ENCODE measurements at places on chromosomes 13 and 19.
A peak's percentile ranks its signal among the peaks of the same experiment; 100 is the strongest.

DNA sequence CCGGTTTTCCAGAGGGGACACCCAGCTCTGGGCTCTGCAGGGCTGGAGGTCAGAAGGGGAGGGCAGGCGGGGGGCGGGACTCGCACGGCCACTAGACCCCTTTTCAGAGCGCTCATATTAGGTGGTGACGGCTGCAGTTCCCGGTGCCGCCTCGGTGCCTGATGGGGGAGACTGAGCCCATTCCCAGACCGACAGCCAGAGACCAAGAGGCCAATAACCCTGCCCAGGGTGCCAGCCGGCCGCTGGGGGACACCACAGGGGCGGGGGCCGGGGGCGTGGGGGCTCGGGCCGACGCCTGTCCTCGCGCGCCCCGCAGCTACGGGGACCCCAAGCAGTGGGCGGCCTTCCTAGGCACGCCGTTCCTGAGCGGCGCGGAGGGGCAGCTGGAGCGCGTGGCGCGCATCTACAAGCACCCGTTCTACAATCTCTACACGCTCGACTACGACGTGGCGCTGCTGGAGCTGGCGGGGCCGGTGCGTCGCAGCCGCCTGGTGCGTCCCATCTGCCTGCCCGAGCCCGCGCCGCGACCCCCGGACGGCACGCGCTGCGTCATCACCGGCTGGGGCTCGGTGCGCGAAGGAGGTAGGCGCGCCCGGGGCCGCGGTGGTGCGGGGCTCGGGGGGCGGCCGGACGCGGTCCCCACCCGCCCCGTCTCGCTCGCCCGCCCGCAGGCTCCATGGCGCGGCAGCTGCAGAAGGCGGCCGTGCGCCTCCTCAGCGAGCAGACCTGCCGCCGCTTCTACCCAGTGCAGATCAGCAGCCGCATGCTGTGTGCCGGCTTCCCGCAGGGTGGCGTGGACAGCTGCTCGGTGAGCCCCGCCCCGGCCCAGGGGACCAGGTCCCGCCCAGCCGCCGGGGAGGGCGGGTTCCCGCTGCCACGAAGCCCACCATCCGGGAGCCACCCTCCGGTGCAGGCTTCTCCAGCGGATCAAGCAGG is 2.4 kb downstream of the TIMM13 start:
- DNase-seq: no peak

DNA sequence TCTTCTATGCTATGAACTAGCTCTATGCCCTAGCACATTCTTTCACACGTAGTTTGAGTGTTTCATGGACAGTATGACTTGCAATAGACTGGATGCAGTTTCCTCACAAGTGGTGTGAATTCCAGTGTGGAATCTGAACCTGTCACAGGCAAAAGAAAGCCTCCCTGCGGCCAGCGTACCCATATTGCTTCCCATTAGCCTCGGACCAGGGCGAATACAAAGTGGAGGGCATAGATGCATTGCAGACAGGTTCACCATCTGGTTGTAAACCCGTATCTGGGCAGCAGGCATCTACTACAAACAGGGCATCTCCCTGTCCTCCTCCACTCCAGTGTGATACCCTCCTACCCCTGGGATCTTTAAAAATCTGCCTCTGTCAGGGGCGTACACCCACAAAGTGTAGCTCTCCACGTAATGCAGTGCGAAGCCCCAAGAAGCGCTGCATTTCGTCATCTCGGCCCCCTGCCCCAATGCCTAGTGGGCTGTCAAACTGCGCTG is 1.4 kb upstream of the CIC start:
- no peak for DNase-seq

DNA sequence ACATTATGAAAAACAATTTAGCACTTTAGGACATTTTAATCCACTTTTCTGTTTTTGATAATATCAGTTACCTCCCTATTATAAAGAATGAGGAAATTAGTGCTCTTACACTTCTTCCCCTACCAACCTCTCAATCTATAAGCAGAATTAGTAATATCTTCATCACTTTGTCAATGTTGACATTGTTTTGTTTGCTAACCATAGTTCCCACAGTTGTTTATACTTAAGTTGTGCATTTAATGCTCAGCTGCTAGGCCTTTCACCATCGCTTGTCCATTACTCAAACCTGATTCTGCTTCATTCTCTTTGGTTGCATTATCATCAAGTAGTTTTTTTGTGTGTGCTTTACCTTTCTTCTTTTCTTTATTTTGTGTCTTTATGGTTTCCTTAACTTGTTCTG is 132.1 kb downstream of the CDK8 start:
- no peak for DNase-seq

DNA sequence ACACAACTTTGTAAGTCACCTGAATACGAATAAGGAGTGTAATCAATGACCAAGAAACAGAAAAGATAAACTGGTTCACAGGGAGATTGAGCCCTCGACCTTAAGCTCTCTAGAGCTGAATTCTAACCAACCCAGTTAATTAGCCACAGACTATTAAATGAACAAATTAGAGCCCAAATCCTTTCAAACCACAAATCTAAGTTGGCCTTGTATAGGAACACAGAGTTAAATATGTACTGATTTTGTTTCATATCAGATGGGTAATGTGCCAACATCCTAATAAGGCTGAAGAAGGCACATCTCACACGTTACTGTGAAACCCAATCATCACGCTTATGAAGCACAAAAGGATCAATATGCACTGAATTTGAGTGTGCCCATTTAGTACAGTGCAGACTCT is 156.1 kb downstream of the LHFPL6 start:
- no peak for DNase-seq

GRCh38 chr13:20064128-20064527 is 96.7 kb downstream of the GJA3 start:
- no peak for DNase-seq

- no peak for DNase-seq
Observed at GRCh38 chr19:44747739-44748425, 626 bp upstream of the BCL3 start.

GRCh38 chr13:38763446-38764381 is 76.8 kb downstream of the FREM2 start:
- DNase-seq: no peak

- no peak for DNase-seq
Observed at GRCh38 chr13:23320926-23321534, 112.5 kb downstream of the SACS start.

- no peak for DNase-seq
Observed at GRCh38 chr19:58407658-58408151, 744 bp upstream of the ZNF584 start.

- DNase-seq: no peak
Observed at GRCh38 chr13:32045982-32046785, 14.6 kb downstream of the FRY start.

- no peak for DNase-seq
Observed at GRCh38 chr19:6754136-6754535, 13.1 kb downstream of the SH2D3A start.

GRCh38 chr13:86813198-86813597 is 858.0 kb upstream of the SLITRK5 start:
- no peak for DNase-seq

- no peak for DNase-seq
Observed at GRCh38 chr13:92836171-92836570, 390.4 kb upstream of the GPC6 start.

- DNase-seq: no peak
Observed at GRCh38 chr19:52722062-52723003, 12.5 kb downstream of the ZNF611 start.

DNA sequence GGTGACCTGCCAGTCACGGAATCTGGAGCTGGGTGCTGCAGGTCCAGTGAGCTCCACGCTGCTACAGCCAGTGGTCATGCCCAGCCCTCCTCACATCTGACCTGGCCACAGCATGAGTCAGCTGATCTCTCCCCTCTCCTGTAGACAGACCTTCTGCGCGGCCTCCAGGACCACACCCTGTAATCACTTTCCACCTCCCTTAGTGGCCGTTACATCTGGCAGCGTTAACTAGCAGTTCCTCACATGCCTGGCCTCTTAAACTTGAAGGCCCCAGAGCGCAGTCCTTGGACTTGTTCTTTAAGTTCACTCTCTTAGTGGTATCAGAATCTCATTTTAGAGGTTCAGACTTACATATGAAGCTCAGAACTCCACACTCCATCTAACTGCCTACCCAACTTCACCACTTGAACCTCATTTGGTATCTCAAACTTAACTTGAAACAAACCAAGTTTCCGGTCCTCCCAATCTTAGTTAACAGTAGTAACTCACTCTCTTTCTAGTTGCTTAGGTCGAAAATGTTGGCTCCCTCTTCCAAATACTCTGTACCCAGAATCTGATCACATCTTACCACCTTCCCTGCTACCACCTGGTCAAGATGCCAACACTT is 22.7 kb downstream of the MIPEP start:
- DNase-seq: no peak

- DNase-seq: no peak
Observed at GRCh38 chr13:104098421-104098820, 1032.2 kb upstream of the SLC10A2 start.

- DNase-seq: no peak
Observed at GRCh38 chr13:35411059-35411744, 65.3 kb downstream of the MAB21L1 start.

GRCh38 chr13:112843392-112844111 is 125.5 kb upstream of the MCF2L start:
- DNase-seq: no peak

DNA sequence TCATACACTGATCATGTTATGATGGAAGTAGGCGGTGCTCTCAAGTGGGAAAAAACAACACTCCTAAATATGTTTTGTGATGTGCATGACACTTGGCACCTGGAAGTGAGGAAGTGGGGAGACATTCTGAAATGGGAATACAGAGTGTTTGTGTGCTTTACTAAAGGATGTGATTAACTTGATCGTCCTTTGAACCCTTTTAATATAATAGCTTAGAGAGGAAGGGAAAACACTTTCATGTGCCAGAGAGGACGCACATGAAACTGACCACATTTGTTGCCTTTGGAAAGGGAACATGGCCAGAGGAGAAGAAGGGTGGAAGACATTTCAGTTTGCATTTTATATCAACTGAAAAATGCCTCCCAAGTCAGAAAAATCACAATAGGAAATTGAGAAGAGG is 31.4 kb downstream of the SMAD9 start:
- no peak for DNase-seq

- no peak for DNase-seq
Observed at GRCh38 chr19:46904114-46905060, 43.6 kb downstream of the ARHGAP35 start.

GRCh38 chr19:45870798-45871197 is 6.7 kb downstream of the FOXA3 start:
- no peak for DNase-seq

GRCh38 chr19:15758379-15758778 is 20.6 kb downstream of the OR10H3 start:
- DNase-seq: no peak

GRCh38 chr19:19409631-19410030 is 4.2 kb downstream of the GATAD2A start:
- no peak for DNase-seq

DNA sequence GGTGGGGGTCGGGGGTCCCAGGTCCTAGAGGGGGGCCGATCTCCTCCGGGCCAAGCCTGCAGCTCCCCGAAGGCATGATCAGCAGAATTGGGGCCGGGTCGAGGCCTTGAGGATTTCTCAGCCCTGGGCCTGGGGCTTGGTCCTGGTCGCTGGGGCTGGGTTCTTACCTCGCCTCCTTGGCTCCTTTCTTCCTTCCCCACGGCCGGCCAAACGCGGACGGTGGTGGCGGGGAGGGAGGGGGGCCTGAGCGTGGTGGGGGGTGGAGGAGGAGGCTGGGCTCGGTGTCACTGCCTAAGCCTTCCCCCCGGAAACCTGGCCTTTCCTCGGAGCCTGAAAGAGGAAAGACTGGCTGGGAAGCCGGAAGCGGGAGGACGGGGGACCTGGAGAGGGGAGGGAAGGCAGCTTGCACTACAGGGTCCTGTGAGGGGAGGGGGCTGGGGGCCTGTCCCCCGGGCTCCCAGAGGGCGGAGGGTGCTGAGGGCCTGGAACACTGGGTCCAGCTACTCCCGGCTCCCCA is at the start of gene ZNF579:
TSS of gene ZNF579 (minus strand) at position 221 of the 517 bp plus-strand sequence. CDS start 1,209 bp downstream, outside the sequence.
- peak; percentile 50 for DNase-seq

DNA sequence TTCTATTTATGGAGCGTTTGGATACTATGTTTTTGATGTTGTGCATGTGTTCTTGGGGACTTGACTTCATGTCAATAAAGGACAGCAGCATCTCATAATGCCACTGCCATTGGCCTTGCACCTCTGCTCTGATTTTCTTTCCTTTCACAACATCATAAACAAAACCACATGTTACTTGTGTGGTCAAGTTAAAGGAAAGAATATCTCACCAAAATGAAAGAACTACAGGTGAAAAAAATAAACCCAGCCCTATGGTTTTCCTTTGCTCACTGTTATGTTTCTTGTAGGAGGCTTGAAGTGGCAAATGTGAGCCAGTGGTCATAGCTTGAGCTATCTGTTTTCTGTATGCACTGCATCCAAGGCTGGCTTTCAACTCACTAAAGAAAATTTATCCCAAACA is 240.4 kb downstream of the KCNRG start:
- no peak for DNase-seq

DNA sequence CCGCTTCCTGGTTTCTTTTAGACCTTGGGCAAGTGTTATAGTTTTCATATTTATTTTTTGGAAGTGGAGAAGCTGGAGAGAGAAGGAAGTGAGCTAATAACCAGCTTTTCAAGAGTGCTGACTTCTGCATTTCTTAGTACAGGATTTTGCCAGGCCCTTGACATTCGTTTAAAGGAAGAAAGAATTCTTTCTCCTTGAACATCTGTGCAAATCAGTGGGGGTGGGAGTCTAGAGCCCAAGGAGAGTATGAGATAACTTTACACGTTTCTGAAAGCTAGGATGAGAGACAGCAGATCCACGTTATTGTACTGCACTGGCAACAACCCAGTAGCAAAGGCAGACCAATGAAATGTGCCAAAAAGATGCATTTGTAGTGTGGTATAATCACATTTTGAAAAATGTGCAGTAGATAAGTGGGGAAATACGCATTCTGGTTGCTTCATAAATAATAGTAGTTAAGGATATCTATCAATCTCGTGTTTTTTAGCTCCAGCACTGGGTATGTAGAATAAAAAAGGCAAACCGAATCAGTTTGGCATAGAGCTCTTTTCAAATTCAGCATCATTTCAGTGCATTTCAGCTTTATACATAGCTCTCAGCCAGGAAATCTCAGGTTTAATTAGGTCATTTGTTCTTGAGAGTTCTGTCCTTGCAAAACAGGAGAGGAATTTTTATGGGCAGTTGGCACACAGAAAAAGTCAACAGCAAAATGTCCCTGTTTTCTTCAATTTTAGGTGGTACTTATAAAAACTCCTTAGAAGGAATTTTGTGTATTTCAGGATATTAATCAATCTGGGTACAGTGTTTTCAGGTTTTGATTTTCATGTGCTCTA is 4.3 kb downstream of the RNF113B start:
- no peak for DNase-seq

GRCh38 chr19:55297267-55297666 is 13.5 kb downstream of the BRSK1 start:
- no peak for DNase-seq

GRCh38 chr19:51365965-51366388 is at the start of gene ETFB:
Gene ETFB (minus strand): TSS chr19:51366388. CDS start chr19:51366326, 62 bp downstream.
- DNase-seq: no peak

- no peak for DNase-seq
Observed at GRCh38 chr13:70523622-70524021, 415.4 kb upstream of the KLHL1 start.

GRCh38 chr13:46624821-46625220 is 71.9 kb downstream of the LRCH1 start:
- no peak for DNase-seq

- DNase-seq: no peak
Observed at GRCh38 chr13:108700422-108701170, 71.2 kb downstream of the MYO16 start.

- DNase-seq: no peak
Observed at GRCh38 chr19:16160943-16161560, 12.3 kb downstream of the CIB3 start.
